ENCODE measurements at places on chromosomes 16 and 17.

DNA sequence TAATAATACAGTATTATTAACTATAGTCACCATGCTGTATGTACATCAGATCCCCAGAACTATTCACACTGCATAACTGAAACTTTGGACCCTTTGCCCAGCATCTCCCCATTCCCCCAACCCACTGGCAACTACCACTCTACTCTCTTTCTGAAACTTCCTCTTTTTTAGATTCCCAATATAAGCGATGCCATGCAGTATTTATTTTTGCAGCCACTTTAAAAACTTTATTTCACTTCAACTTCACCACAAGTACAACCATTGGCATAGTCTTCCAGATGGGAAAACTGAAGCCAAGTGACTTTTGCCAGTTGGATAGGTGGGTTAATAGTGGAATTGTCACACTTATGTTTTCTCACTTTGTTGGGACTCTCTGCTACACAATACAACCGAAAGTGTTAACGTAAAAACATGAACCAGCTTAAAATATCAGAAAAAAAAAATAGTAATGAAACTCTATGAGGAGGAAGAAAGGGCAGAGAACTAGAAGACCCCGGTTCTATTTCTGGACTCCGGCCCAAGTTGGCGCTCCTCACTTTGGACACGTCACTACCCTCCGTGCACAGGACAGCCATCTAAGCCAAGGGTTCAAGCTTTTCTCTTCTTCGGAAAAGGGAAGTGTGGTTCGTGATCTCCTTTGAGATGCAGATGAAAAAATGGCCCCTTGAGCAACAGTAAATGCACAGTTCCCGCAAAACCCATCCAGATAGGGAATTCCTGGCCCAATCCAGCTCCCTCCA lies 743 bp downstream of the SHCBP1 start:
- peak; percentile 48 for DNase-seq

DNA sequence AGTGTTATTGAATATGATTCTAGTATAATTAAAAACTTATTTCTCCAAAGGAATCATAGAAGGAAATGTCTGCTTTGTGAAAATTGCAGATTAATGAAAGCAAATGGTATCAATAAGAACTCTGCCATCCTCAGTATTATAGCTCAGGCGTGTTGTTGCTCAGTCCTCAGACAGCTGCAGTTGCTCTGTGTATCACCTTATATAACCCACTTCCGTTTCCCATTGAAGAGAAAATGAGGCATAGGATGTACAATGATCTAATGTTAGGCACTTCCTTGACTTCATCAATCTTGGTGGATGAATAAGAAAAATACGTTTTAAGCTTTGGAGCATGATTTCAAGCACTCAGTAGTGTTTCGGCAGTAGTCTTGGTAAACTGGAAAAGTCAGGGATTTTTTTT lies 14.1 kb downstream of the MFSD11 start:
- no peak for DNase-seq

- no peak for DNase-seq
Measured at GRCh38 chr16:48287239-48287638, 39.9 kb upstream of the ABCC11 start.

DNA sequence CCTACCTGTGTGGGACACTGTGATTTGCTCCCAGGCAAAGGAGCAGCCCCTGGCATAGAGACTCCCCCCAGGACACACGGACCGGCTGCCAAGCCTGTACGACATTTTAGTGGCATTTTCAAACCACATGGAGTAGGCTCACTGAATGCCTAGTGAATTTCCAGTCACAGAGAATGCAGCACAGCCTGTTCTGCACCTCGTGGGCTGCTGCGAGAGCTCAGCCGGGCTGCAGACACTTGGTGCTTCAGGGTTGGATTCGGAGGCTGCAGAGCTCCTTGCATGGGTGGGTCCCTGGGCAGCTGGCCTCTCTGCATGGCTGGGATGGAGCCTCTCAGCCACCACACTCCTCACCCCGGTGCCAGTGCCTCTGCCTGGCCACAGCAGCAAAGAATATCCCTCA lies 51.2 kb upstream of the HNF1B start:
- DNase-seq, result no peak

DNA sequence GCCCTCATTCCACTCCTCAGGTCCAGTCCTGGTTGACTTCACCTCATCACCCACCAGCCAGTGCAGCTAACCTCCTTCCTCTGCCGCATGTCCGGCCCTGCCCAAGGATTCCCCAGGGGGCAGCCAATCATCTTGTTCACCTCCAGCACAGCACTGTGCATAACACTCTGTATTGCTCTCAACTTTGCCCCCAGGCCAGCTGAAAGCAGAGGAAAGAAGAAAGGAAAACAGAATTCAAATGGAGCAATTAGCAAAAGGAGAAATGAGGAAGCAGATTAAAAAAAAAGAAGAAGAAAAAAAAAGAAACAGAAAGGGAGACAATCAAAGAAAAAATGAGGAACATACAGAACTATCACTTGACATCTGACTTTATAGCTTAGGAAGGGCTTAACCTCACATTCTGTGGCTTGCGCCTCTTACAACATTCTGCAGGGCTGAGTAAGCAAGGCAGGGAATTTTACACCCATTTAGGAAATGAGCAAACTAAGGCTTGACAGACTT lies 26.1 kb downstream of the GAS7 start:
- no peak for DNase-seq

- no peak for DNase-seq
Measured at GRCh38 chr16:54938212-54939028, 7.8 kb downstream of the IRX5 start.

DNA sequence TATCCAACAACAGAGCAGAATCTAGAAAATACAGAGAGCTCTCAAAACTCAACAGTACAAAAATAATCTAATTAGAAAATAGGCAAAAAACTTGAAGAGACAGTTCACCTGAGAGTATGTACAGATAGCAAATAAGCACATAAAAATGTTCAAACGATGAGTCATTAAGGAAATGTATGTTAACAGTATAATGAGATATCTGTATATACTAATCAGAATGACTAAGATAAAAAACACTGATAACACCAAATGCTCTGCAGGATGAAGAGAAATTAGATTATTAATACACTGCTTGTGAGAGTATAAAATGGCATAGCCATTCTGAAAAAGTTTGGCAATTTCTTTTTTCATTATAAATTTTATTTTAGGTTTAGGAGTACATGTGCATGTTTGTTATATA lies 1307.6 kb upstream of the GOT2 start:
- no peak for DNase-seq

Data from AG08396 (cell line).